Stimulated activated CD4-positive, alpha-beta T cell treated with anti-CD3 and anti-CD28 coated beads, Interleukin-4, amount 100 ng/mL, for 1 hour (primary cell): ENCODE measurements at places on chromosomes 4 and X.
A peak's percentile ranks its signal among the peaks of the same experiment; 100 is the strongest.

DNA sequence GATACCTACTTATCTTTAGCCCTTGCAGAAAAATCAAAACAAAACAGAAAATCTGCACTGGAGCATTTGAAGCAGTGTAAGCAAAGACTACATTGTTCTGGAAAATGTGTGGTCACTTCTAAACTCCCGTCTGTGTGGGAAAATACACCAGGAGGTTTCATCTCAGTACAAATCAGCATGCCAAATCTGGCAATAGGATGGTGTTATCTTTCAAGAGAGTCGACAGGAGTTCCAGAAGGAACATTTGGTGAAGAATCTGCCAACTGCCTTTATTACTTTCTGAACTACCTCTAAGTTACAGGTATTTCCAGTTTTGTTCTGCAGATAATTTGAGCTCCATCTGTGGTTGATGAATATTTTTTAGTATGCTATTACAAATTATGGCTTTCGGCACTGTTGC, 1348.0 kb downstream of the RAPGEF2 start:
- DNase-seq, result no peak

DNA sequence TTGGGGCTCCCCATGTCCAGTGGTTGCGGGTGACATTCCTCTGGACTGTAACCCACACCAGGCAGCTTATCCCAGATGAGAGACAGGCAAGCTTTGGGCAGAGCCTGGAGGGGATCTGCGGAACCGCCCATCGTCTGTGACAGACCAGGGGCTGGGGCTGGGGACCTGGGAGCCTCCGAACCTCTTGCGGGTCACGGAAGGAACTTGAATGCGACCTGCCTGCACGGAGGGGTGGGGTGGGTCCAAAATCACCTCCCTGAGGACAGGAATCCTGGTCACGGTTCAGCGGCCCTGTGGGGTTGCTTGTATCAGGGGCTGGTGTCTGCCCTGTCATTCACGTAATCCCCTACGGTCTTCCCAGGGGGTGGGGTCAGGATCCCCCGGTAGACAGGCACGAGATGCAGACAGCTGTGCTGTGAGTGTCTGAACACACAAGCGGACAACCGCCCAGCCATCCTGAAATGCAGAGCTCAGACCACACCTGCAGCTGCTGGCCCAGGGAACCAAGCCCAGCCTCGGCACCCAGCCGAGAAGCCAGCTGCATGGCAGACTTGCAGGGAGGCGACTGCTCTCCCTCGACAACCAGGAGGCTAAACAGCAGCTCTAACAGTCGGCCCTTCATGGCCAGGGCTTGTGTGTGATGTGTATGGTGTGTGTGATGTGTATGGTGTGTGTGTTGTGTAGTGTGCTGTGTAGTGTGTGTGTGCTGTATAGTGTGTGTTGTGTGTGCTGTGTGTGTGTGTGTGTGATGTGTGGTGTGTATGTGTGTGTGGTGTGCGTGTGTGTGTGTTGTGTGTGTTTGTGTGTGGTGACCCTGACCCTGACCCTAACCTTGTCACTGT, 105.9 kb upstream of the ADRA2C start:
- DNase-seq, result no peak

- DNase-seq, result peak; percentile 98
Observed at GRCh38 chr4:189940178-189941004, at the start of gene FRG1. Gene FRG1 (plus strand): TSS chr4:189940872. CDS start chr4:189941010, 138 bp downstream.

- DNase-seq, result no peak
Observed at GRCh38 chrX:23732704-23733103, 10.4 kb downstream of the ACOT9 start.
